ENCODE measurements at places on chromosomes 13 and 19.
A peak's percentile ranks its signal among the peaks of the same experiment; 100 is the strongest.

- DNase-seq, result no peak
Measured at GRCh38 chr19:38245826-38246498, 10.2 kb downstream of the PPP1R14A start.

DNA sequence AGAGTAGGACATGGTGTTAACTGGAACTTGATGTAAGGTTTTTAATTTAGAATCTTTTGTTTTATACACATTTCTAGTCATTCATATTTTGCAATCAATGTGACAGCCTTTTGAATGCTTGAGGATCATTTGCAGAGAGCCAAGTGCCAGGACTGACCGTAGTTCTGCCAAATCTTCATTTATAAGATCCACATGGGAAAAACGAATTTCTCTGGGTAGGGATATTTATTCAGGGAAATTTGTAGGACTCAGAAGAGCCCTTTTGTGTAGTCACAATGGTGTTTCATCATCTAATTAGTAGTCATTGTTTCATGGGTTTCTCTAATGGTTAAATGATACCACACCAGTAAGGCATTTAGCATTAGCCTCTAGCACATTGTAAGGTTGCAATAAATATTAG lies 161.1 kb downstream of the LMO7 start:
- DNase-seq, result no peak

- no peak for DNase-seq
Measured at GRCh38 chr19:28489776-28490175, 723.2 kb downstream of the UQCRFS1 start.

GRCh38 chr19:49880162-49880869 lies 2.8 kb downstream of the TBC1D17 start:
- DNase-seq, result no peak

DNA sequence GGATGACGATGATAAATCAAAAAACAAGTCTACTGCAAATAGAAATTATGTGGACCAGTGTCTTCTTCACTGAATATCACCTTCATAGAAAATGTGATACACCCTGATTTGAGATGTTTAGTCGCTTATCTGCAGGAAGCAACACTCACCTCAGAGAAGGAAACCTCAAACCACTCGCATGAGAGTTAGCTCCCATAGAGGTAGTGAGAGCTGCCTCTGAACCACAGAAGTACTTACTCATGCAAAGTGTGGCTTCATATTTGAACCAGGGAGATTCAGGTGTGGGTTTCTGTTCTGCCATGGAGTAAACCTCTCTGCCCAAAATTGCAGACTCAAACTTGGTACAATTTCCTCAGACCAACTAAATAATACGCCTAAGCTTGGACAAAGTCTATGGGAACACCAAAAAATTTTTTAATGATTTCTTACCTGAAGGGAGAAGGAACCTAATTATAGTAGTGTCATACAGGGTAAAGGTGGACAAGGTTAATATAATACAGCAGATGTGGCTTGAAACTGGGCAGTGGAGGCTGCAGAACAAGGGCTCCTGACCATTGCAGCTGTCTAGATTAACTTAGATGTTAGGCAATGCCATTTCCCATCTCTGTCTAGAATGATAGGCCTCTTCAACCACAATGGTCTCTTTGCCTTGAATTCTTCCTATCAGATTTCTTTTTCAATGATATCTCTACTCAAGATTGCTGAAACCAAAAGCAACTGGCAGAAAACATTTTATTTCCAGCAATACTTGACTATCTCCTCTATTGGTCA lies 29.6 kb upstream of the RCBTB2 start:
- no peak for DNase-seq

DNA sequence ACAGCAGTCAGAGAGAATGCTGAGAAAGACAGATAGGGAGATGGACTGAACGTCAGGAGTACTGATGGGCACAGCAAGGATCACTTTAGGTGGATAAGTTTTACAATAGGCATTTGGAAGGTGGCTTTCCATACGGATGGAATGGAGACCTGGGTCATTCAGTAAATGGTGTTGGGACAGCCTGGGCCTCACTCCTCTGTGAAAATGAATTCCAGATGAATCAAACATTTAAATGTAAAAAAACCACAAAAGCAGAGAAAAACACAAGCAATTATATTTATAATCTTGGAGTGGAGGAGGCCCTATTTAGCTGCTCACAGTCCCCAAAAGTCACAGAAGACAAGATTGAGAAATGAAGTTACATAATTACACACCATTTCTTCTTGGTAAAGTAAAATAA lies 4.7 kb downstream of the IL17D start:
- no peak for DNase-seq

DNA sequence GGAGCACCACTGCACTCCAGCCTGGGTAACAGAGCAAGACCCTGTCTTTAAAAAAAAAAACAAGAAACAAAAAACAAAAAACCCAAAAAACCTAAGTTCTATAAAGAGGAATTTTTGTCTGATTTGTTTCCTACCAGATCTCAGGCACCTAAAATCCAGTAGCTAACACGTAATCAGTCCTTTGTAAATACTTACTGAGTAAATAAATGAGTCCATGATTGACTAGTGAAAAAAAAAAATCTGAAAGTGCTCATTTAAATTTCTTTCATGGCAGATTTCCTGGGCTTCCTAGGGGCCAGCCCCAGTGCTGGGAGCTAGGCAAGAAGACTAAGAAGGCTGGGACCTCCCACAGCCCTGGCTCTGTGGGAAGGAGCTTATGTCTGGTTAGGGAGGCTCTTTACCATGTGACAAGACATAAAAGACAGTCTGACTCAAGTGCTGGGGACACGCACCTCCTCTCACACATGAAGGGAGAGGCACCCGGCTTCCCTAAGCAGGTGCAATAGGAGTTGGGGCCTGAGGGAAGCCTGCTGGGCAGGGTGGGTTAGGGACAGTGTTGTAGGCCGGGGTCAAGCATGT lies 22.5 kb downstream of the LIG1 start:
- DNase-seq, result no peak

GRCh38 chr13:66377569-66377968 lies 852.6 kb downstream of the PCDH9 start:
- no peak for DNase-seq

- no peak for DNase-seq
Measured at GRCh38 chr19:14979476-14980255, at the start of gene SLC1A6. Gene SLC1A6 (minus strand): TSS chr19:14979864. CDS start chr19:14972910, 6,954 bp downstream.

DNA sequence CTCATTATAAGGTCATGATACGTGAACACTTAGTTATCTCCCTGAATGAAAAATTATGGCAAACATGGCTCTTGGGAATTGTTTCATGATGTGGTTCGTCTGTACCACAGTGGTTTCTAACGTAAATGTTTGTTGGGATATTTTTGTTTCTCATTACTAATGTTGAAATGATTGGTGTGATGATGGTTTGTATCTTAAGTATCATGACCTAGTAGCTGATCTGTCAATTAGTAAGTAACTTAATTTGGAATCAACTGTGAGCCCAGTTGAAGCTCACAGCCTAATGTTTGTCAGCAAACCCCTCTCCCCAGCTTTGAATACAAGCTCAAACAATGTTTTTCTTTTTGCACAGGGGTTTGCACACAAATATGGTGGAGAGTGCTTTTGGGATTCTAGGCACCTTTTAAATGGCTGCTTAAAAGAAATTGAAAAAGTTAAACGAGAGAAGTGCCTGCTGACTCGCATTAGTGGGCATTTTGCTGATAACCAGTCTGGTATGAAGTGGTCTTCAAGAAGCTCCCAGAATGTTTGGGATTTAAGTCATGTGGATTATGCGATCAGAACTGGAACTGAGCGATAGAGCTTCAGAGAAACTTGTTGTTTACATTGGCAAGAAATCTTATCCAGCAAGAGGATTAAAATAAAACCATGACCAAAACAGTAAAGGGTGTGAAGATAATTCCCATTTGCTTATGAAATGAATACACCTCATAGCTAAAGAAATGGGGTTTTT lies 68.2 kb downstream of the LMO7 start:
- no peak for DNase-seq

- no peak for DNase-seq
Measured at GRCh38 chr13:80010286-80010831, 330.6 kb downstream of the SPRY2 start.

DNA sequence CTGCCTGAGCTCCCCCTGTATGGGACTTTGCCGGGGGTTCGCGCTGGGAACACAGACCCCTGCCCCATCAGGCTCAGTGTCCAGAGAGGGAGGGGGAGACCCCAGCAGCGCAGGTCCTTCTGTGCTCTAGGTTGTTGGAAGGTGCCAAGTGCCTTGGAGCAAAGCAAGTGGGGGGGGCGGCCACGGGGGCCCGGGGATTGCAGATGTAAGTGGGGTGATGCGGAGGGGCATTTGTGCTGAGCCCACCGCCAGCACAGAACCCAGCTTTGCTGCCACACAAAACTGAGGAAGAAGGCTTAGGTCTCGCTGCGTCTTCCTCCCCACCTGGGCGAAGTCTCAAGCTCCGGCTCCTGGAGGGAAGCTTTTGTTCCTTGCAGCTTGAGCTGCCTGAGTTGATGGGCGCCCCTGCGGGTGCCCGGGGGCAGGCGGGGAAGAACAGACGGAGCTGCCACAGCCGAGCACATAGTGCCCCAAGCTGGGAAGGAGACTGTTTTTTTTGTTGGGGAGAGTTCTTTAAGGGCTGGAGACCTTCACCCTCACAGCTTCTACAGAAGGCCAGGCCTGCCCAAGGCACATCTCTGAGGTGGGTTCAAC lies 1.5 kb upstream of the NTN5 start:
- DNase-seq, result no peak

DNA sequence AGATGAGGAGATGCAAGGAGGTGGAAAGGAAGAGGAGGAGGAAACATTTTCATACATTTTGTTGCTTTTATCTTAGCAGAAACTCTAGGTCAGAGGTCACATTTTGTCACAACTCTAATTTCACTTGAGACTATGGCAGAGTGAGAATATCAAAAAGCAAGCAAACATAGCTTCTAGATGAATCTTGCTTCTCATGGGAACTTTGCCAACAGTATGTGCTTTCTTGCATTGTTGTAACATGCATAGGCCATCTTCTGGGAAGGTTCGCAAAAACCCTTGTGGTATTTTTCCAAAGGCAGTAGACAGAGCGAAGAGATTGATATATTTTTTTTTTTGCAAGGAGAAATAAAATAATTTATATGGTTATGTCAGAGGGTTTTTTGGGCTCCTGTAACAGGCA lies 291.3 kb downstream of the MTUS2 start:
- no peak for DNase-seq

GRCh38 chr19:1999856-2000515 lies 15.5 kb downstream of the BTBD2 start:
- DNase-seq, result no peak

DNA sequence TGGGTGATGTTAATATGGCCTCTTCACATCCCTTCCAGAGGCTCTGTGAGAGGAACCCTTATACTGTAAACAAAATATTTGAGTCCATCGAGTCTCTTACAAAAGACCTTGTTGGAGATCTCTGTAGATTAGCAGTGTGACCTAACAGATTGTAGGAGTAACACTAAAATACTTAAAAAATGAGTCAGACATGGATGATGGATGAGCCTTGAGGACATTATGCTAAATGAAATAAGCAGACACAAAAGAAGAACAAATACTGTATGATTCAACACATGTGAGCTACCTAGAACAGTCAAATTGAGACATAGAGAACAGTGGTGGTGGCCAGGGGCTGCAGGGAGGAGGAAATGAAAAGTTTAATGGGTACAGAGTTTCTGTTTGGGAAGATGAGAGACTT lies 152.2 kb upstream of the UBL3 start:
- no peak for DNase-seq

DNA sequence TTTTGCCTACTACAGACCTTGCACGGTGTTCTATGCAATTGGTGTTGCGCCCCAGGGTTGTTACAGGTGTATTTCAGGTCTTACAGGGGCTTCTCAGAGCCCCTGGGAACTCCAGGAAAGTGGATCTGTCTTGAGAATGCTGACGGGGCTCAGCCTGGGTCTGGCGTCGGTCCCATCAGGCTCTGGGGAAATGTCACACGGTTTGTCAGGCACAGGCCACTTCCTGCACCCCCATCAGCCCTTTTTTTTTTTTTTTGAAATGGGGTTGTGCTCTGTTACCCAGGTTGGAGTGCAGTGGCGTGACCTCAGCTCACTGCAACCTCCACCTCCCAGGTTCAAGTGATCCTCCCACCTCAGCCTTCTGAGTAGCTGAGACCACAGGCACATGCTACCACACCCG lies 13.2 kb downstream of the CLEC4G start:
- DNase-seq, result no peak

- DNase-seq, result no peak
Measured at GRCh38 chr13:103140001-103140671, 73.9 kb upstream of the SLC10A2 start.

DNA sequence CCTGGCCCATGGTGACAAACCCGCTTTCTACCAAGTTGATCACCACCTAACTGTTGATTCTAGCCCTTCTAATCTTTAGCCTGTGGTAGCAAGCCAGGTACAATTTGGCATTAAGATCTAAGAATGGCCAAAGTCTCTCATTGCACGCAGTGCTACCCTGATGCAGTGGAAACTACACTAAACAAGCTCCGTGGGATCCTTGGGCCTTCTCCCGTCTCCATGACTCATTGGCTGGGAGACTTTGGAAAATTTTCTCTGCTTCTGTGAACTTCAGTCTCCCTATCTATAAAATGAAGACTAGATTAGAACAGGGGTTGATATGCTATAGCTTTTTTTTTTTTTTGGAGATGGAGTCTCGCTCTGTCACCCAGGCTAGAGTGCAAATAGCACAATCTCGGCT lies 223.0 kb downstream of the TSHZ3 start:
- DNase-seq, result no peak

- DNase-seq, result no peak
Measured at GRCh38 chr13:89796196-89796595, 1551.3 kb upstream of the MIR17HG start.

- DNase-seq, result no peak
Measured at GRCh38 chr13:77774181-77774580, 76.7 kb downstream of the SLAIN1 start.

DNA sequence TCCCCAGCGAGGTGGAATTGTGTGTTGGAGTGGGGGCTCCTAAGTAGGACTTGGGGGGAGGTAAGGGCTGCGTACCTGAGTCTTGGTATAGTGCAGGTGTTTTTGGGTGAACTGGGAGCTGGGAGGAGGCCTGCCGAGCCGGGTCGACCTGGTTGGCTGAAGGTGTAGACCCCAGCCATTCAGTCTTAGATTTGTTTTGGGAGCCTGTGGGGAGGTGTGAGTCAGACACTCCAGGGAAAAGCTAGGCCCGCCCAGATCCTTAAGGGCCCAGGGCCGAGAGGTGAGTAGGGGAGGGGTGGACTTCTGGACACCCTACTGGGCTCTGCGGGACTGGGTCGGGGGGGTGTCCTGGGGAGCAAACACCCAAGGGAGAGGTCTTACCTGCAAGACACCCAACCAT lies 935 bp downstream of the CRB3 start:
- DNase-seq, result no peak

- DNase-seq, result no peak
Measured at GRCh38 chr13:111099290-111099689, 15.8 kb upstream of the ARHGEF7 start.

DNA sequence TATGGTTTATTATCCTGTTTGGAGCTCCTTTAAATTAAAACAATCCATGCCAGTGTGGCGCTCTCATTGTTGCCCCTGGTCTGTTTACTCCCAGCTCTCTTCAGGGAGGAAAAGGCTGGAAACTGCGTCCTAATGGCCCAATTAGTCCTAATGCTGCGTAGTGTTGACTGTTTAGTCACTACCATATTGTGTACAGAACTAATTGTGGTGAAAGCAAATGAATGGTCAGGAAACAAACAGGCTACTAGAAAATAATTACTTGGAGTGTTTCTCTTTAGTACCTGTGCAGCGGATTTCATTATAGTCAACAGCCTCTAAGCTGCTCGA lies 54.5 kb upstream of the MTIF3 start:
- DNase-seq, result peak; percentile 67
